ENCODE measurements at places on chromosomes 11 and 22. TPM values are rescaled to one million over a fixed set of nuclear protein-coding genes. Genes with fewer than 3 reads are reported as not detected.

DNA sequence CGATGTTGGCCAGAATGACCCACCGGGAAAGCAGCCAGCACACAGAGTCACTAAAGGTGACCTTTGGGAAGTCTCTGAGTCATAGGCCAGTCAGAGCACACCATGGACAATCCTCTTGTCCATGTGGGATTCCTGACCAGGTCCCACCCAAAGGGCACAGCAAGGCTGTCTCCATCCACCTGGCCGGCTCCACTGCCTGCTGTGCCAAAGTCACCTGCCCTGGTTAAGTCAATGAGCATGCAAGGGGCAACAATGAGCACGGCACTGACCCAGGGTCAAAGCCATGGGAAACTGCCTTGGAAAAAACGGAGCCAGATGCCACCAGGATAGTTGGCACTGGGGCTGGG lies 49.8 kb downstream of the SHANK2 start:
- no peak for DNase-seq

DNA sequence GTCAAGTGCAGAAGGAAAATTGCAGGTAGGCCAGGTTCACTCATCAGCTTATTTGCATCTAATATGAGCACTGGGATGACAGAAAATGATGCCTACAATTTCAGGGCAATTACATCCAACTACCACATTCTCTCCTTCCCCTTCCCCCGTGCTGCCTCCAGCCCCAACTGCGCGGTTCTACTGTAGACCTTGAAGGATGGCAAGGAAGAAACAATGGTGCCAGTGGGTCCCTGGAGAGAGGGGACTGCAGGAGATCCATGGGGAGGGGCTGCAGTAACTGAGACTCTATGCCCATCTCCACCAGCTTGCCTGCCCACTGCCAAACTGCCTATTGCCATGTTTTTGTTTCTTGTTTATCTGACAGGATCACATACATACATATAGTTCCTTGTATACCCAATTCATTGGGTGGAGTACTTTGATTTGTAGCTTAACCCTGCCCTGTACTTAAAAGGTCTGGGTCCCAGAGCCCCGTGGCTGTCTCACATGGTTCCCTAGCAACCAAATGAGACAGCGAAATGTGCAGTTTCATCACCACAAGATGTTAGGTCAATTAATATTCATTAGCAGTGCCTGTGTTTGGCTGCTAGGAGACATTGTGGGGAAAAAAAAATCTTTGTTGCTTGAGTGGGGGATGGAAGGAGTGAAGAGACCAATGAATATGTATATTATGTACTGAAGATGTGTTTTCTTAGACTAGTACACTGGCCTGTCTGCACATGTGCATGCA lies 253.5 kb upstream of the PLET1 start:
- no peak for DNase-seq

MRGPRX3 gene
- total RNA-seq: not detected

GRCh38 chr22:42841444-42841843 lies 15.6 kb downstream of the ARFGAP3 start:
- no peak for DNase-seq

GRCh38 chr11:65565624-65566453 lies 4.4 kb upstream of the ZNRD2 start:
- no peak for DNase-seq

DNA sequence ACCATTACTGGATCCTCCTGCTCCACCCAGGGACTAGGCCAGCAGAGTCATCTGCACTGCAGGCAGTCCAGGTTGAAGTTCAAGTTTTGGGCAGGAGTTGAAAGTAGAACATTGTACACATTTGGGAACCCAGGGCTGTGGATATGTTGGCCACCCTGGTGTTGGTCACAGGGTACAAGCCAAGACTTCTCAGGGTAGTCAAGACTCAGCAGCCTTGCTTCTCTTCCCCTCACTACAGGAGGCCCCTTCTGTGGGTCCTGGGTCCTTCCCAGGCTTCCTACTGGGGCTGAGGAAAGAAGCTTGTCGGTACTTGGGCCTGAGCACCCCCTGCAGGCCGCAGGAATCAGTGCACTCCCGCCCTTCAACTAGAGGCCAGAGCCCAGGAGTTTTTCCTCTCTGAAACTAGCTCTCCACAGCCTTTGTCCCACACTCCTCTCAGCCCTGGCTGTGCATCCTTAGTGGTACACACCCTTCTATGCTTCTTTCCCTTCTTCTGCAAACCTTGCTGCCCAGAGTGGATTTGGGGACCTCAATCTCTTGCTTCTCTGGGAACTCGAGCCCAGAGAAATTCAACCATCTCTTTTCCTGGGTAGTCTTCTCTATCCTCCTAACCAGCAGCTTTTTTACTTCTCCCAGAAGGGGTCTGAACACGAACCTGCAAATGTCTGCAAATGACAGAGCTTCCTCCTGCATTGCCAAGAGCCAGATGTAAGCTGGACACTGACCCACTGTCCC lies 2.6 kb upstream of the HPX start:
- peak; percentile 44 for DNase-seq

DNA sequence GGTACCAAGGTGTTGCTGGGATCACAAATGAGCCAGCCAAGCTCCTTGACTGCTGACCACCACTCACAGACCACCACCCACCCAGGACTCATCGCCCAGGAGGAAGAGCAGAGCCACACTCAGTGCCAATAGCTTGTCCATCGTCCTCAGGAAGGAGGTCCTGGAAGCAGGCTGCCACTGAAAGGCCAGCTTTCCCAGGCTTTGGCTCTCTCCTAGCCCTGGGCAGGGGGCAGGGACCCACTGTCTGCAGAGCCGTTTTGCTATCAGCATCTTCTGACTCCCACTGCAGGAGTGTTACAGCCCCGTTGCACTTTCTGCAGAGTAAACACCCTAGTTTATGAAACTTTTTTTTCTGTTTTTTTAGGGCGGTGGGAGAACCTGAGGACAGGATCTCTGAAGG lies 12.2 kb upstream of the ACRV1 start:
- no peak for DNase-seq

GRCh38 chr11:1773994-1774550 lies 10.3 kb upstream of the CTSD start:
- no peak for DNase-seq

DNA sequence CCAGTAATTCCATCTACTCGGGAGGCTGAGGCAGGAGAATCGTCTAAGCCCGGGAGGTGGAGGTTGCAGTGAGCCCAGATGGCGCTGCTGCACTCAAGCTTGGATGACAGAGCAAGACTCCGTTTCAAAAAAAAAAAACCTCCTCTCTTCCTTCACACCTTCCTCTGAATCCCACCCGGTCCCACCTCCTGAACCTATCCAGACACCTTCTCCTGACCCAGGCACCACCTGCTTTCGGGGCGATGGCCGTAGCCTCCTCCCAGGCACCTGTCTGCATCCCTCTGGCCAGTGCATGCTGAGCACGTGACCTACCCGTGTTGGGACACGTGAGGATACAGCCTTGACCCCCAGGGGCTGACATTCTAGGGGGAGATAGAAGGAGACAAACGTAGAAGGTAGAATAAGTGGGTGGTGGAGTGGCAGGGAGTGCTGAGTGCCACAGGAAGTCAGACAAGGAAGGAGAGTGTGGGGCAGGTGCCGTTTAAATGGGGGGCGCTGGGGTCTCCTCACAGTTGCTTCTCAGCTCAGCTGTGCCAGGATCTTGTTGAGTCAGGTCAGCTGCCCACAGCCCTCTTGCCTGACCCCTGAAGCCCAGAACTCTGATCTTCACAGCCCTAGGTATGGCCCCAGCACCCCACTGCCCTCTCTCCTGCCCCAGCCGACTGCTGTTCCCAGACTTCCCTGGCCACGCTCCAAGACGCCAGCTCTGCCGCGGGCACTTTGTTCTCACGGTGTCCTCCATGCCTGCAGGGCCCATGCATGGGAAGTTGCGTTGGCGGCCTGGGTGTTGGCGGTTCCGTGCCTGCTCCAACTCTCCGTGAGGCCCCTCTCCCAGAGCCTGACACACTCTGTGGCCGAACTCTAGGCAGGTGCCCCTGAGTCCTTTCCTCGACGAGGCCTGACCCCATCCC lies 1.2 kb upstream of the MIOX start:
- peak; percentile 59 for DNase-seq

CD6 gene
- 0.53 TPM for total RNA-seq

DNA sequence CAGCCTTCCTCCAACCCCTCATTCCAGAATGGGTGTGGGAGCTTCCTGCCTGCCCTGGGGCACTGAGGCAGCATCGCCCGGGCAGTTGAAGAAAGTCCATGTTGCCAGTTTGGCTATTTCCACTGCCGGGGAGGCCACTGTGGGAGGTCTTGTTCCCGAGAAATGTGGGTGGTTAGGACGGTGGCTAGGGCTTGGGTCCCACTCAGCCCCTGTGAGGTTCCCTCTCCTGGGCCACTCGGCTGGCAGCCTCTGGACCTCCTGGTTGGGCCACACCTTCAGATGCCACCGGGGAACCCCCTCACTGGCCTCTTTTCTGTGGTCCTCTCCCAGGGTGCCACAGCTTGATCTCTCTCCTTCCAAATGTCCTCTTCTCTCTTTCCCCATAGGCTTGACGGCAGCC lies 5.1 kb upstream of the PPP6R3 start:
- DNase-seq: no peak

DNA sequence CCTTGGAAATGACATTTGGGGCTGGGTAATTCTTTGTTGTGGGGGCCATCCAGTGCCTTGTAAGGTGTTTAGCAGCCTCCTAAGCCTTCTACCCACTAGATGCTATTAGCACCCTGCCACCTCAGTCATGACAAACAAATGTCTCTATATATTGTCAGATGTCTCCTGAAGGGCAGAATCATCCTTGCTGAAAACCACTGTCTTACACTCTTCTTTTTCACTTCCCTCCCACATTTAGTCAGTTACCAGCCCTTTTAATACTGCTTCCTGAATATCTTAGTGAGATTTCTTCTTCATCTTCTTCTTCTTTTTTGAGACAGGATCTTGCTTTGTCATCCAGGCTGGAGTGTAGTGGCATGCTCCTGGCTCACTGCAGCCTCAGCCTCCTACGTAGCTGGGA lies 33.1 kb downstream of the TNRC6B start:
- DNase-seq: no peak

GRCh38 chr11:130602641-130603334 lies 154.3 kb downstream of the ADAMTS15 start:
- DNase-seq: no peak

- no peak for DNase-seq
Measured at GRCh38 chr22:50516068-50516467, 8.0 kb downstream of the NCAPH2 start.

SIDT2 gene
- 44.1 TPM for total RNA-seq

DNA sequence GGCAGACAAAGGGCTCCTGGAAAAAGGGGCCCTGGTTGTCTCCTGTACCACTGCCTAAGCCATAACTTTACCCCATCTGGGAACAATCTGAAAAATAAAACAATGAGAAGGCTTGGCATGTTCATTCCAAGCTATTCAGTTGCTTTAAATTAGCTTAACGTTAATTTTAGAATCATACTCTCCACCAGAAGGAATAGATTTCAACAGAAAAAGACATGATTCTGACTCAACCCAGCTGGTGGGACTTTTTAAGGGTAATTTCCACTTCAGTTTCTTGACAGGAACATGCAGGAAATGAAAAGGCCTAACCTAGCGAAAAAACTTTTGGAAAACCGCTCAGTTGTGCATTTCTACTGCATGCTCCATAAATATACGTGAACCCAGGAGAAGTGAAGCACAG lies 7.9 kb downstream of the SF3A1 start:
- no peak for DNase-seq

FAM180B gene
- not detected for total RNA-seq

FGF4 gene
- not detected for total RNA-seq

DNA sequence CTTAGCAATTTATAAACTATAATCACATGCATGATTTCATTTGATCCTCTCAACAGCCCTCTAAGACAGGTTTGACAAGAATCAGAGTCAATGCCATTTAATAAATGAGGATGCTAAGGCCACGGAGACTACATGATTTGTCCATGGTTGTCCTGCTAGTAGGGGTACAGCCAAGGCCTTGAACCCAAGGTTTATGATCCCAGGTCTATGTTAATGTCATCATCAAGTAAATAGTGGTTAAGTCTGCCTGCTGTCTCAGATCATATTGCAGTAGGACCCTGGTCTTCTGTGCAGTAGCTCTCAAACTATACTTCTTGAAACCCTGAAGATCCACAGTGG lies 17.7 kb upstream of the SYTL2 start:
- peak; percentile 92 for DNase-seq

GRCh38 chr11:71986131-71986530 lies 12.6 kb upstream of the IL18BP start:
- DNase-seq: no peak

GRCh38 chr11:73429121-73429750 lies 53.0 kb downstream of the RELT start:
- DNase-seq: no peak

GRCh38 chr11:120759046-120759445 lies 247.5 kb downstream of the GRIK4 start:
- no peak for DNase-seq

- DNase-seq: no peak
Measured at GRCh38 chr22:33012833-33013450, 45.2 kb downstream of the SYN3 start.

- no peak for DNase-seq
Measured at GRCh38 chr22:23222793-23223568, 42.7 kb downstream of the BCR start.

RTN3 gene
- total RNA-seq: 89.2 TPM

C22orf42 gene
- total RNA-seq: not detected

DNA sequence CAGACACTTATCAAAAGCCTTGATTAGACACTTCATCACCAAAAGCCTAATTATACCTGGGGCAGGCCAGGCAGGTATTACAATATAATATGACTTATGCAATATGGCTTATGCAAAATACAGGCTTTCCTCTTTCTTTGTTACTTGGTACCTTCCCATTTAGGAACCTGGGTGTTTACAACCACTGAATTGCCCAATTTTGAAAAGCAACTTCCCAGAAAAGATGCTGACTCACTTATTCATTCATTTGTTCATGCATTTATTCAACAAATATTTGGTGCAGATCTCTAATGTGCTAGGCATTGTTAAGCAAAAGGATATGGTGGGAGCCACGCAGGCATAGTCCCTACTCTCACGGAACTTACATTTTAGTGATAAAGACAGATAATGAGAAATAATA lies 13.6 kb upstream of the JAML start:
- no peak for DNase-seq

TPBGL gene
- total RNA-seq: not detected

DCUN1D5 gene
- 203 TPM for total RNA-seq

DNA sequence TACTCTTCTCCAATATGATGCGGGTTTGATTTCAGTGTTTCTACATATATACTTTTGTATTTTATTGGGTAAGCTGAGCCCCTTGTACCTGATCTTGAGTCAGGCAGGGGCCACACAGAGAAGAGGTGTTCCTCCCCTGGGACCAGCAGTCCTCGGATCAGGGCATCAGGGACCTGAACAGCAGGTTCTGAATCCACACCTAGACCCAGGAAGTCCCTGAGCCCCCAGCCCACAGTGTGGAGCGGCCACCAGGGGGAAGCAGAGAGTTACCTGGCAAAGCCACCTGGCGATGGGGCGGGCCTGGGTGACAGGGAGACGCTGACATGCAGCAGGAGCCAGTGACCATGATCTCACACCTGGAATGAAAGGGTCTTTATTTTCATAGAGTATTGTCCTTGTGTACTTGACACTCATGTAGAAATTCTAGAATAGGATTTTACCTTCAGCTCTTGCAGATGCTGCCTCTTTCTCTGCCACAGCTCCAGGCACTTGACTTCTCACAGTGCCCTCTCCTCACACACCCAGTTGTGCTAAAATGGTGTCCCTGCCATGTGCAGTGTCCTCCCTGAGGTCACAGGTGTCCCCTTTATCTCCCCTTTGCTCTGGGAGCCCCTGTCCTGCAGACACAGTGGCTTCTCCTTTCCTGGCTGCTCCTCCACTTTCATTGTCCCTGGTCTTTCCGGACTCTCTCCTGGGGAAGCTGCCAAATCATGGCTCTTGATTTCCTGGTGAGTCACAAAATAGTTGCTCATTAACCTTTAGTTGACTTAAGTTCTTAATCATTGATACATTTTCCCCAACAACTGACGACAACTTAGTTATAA lies 48.5 kb downstream of the GGTLC2 start:
- DNase-seq: peak; percentile 86

TMEM225 gene
- total RNA-seq: not detected
